ENCODE measurements at places on chromosomes 2 and 18. TPM values are rescaled to one million over a fixed set of nuclear protein-coding genes. Genes with fewer than 3 reads are reported as not detected.

CGREF1 gene
- 0.31 TPM for total RNA-seq

CCDC121 gene
- 1.5 TPM for total RNA-seq

PROM2 gene
- total RNA-seq: 0.35 TPM

REEP1 gene
- 1.8 TPM for total RNA-seq

RBM43 gene
- 0.37 TPM for total RNA-seq

ALPG gene
- not detected for total RNA-seq

SUPT7L gene
- 11.8 TPM for total RNA-seq

SERPINB7 gene
- not detected for total RNA-seq

CDK15 gene
- total RNA-seq: 8.0 TPM
